Activated naive CD8-positive, alpha-beta T cell treated with anti-CD3 and anti-CD28 coated beads, Interleukin-2, amount 50 U/mL, for 16 hours (primary cell): ENCODE measurements at places on chromosomes 3 and 15.

DNA sequence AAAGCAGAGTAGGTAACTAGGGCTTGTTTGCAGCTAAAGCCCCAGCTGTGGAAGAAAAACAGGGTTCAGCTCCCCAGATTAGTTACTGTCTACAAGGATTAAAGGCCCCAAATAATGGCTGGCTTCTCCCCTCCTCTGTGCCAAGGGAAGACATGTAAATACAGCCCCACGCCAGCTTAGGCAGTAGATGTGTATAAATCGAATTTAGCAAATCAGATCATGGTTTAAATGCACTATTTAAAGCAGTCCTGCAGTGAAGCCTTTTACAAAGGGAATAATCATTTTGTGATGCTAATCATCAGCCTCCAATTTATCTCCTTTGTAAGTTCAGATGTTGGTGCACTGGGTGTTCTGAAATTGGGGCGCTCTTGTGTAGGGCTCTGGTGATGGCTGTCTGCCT, 46.7 kb upstream of the POLG start:
- no peak for DNase-seq

- no peak for DNase-seq
Observed at GRCh38 chr15:24054547-24055245, 367.6 kb upstream of the NDN start.

DNA sequence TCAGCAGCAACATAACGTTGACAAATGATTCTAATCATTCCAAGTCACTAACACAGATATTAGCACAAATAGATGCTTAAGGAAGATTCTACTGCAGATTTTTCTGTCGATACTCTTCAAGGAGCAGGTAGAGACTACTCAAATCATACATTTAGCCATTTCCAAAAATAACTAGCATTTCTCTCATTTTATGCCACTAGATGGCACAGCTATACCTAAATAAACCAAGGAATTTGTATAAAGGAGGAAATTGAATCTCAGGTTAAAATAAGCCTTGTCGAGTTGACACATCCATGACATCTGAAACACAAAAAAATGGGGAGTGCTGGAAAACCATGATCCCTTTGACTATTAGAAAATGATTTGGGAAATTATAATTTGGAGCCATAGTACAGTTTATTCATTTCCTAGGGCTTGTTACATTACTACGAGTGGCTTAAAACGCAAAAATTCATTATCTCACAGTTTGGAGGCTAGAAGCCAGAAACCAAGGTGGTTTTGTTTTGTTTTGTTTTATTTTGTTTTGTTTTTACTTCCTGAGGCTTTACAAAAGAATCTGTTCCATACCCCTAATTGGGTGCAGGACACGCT, 59.5 kb upstream of the STRIT1 start:
- DNase-seq, result no peak

DNA sequence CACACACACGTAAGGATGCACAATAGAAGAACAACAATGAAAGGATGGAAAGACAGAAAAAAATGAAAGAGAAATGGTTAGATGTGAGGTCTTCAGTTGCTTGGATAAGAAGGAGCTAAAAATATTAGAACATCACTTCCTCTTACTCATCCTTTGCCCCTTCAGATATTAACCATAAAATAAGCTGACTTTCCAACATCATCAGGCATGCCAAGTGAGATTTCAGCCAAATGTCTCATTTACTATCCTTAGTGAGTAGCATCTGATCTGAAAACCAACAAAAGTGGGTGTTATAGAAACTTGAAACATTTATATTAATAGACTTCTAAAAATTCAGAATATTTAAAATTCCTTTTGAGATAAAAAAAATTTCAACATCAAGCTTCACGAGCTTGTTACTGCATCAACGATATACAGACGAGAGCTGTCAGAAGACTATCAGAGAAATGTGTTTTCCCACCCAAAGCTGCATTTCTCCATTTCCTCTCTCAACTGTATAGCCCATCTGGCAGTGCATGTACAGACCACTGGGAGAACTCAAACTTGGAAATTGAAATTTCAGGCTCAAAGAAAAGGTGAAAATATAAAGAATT, 25.4 kb upstream of the LSAMP start:
- DNase-seq, result no peak

DNA sequence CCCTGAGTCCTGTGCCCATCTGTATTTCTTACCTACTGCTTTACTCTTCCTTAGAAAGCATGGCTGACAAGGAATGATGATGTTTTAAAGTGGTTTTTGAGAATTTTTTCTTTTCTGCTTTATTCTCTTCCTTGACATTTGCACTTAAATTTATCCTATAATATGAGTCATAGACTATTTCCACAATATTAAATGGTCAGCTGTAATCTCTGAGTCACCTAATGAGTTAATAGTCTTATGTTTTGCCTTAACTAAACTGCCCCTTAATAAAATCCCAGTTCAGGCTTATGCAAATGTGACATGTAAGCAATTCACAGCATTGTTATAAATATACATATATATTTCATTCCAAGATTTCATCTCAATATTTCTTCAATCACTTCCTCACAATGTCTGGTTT, 23.8 kb downstream of the MEIS2 start:
- no peak for DNase-seq

DNA sequence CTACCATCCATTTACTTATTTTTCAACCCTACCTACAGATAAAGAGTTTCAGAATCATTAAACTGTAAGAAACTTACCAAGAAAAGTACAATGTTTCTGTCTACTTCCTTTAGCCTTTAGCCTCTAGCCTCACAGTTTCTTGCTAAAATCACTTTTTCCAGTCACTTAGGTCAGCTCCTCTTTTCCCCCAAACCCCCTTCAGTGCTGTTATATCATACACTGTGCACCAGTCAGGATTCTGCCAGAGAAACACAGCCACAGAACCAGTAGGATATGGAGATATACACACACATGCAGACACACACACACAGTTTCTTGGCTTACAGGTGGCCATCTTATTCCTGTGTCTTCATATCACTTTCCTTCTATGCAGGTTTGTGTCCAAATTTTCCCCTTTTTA, 139.9 kb upstream of the LIPC start:
- no peak for DNase-seq

GRCh38 chr15:41438206-41438605, 21.3 kb downstream of the RTF1 start:
- no peak for DNase-seq

DNA sequence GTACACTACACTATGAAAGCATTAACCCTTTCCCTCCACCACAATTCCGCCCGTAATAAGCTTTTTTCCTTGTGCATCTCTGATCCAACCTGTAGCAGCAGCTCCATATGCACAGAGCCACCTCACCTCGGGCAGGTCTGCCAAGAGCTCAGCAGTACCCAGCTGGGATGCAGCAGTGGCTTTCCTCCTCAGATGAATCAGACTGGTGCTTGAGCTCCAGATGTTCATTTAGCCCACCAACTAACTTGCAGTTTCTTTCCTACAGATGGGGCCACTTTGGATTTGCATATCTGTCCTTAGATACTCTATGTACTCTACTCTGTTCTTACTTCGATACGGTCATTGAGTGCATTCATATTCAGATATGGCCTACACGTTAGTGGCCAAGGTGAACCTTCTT, 14.8 kb upstream of the FSIP1 start:
- DNase-seq, result no peak

GRCh38 chr3:72702997-72703396, 145.2 kb downstream of the SHQ1 start:
- no peak for DNase-seq

GRCh38 chr3:115217292-115217677, 70.2 kb upstream of the ZBTB20 start:
- DNase-seq, result no peak

DNA sequence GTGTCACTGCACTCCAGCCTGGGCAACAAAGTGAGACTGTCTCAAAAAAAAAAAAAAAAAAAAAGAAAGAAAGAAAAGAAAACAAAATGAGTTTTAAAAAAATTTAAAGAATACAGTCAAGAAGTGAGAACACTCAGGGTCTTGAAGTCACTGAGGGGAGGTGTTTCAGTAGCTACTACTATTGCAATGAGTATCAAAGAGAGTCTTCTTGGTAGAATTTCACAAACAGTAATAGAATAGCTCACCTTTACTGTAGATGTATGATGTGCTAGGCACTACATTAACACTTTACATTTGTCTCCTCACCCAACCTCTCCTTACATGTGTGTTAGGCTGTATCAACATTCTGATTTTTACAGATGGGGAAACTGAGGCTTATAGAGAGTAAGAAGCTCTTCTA, 43.9 kb downstream of the EOMES start:
- DNase-seq, result no peak

- no peak for DNase-seq
Observed at GRCh38 chr3:172223870-172224269, 184.5 kb downstream of the FNDC3B start.

- DNase-seq, result no peak
Observed at GRCh38 chr15:98147415-98147814, 186.9 kb downstream of the ARRDC4 start.

GRCh38 chr3:195021692-195022091, 249.3 kb downstream of the XXYLT1 start:
- DNase-seq, result no peak

- DNase-seq, result no peak
Observed at GRCh38 chr15:83284559-83285283, at the start of gene BNC1. Gene BNC1, minus strand, starts transcription at chr15:83284664. Its CDS starts 36 bp downstream, at chr15:83284628.

GRCh38 chr15:39585389-39585841, 4.5 kb downstream of the THBS1 start:
- no peak for DNase-seq

DNA sequence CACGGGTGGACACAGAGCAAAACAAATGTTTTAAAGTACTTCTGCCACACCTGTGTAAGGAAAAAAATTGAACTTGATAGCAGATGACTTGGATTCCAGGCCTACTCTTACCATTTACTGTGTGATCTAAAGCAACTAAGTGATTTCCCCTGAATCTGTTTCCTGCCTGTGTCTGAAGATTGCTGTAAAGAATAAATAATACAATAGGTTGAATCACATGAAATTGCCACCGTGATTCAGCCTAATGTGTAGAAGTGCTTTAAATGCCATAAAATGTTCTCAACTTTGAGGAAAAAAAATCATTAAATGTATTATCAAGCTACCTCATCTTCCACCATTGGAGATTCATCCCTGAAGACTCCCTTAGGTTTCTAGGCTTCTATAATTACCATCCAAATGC, 27.6 kb upstream of the NUDT16 start:
- no peak for DNase-seq

DNA sequence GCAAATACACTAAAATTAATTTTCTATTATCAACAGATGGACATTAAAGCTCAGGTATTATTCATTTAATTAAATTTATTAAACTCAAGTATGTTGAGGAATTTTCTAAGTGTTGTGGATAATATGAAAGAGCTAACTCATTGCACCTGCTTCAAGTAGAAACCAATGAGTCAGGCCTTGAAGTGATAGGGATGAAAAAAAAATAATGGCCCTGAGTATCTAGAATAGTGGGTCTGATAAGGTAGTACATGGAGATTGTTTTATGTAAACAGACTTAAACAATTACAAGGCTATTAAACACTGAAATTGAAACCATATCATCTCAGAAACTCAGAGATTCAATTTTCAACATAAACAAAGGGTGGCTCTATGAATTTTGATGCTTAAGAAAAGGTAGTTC, 857.1 kb upstream of the GBE1 start:
- no peak for DNase-seq

- DNase-seq, result no peak
Observed at GRCh38 chr3:178996399-178996798, 75.2 kb downstream of the ZMAT3 start.

GRCh38 chr15:99412082-99412481, 153.7 kb upstream of the MEF2A start:
- DNase-seq, result no peak
